ENCODE measurements at places on chromosomes 12 and 14.

- no peak for DNase-seq
These were observed 4.4 kb downstream of the ITGA7 start for GRCh38 chr12:55703288-55703687.

DNA sequence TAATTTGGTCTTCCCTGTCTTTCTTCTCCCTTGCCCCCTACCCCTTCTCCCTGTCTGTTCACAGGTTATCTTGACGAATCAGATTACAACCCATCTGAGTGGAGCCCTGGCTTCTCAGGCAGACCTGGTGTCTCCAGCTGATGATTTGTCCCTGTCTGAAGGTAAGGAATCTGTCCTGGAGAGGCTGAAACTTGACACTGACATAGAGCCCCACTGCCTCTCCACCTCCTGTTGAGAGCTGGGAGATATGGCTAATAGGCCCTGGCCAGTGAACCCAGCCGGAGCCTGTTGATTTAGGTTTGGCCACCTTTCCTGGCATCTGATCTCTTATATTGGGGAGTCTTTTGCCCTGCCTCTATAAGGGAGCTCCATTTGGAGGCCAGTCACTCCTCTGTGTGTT lies 472.2 kb downstream of the RAD51B start:
- no peak for DNase-seq

DNA sequence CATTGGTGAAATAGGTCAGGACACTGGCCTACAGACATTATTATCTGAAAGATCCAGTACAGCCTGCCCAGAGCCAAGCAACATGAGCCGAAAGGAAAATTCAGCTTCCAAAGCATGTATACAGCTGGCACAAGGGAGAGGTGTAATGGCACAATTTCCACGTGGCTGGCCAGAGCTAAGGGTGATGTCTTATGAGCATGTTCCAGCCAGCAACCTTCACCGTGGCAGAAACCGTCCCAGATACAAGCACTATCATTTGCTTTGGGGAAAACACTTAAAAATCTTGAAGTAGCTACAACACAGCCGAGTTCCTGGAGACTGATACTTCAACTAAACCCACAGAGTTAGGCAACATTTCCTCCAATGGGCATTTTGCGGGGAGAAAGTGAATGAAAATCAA lies 44.5 kb downstream of the CORO1C start:
- no peak for DNase-seq

DNA sequence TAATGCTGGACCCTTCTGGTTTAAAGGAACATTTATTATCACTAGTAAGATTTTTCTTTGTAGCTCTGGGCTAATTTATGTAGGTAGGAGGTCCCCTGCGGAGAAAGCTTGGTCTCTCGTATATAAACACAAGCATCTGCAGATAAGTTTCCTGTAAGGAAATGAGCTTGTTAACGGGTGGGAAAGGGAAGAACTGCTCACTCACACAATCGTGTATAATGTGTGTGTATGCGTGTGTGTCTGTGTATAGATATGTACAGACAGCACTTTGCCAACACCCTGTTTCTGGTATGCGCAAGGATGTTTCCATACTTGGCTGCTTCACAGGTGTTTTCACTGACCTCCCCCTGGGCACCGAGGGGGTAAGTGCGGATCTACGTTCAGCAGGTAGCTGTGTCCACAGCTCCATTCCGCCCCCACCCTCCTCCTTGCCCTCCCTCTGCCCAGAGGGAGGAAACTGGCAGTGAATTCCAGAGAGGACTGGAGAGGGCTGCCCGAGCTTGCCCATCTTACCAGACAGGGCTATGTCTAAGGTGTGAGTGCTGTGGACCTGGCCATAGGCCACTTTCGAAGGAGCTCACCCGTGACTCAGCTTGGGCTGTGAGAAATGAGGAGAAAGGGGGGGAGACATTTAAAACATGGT lies 65.2 kb downstream of the NINJ2 start:
- no peak for DNase-seq

DNA sequence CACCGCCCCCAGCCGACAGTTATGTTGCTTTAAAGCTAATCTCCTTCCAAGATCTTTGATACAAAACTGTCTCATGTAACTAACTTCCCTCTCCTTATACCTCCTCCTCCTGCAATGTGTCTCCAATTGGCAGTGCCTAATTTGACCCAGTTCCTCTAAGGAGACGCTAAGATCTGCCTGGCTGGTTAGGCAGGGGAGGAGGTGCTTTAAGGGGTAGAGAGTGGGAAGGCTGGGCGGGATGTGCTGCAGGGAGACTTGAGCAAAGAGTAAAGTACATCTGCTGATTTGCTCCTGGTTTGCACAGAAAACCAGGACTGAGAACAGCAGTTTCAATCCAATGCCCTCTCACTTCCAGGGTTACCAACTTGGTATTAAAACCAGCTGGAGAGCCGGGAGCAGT lies 7.4 kb upstream of the IKZF4 start:
- no peak for DNase-seq

DNA sequence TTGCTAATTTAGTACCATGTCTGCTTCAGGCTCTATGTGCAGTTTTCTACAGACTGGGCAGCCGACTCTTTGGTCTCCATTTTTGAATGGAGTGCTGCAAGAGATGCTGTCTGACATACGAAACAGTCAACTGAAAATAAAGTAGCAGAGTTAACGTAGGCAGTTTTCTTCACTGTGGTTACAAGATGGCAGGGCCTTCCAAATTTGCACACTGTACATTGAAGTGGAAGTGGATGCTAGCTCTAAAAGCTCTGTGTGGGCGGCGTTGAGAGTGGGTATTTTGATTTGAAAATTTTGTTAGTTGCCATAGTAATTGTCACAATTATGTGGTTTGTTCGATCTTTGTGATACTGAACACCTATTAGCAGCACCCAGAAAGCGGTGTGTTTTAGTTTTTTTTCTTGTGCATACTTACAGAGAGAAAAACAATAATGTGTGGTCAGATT lies 154.9 kb upstream of the ATP2B1 start:
- no peak for DNase-seq

- DNase-seq, result no peak
These were observed 197.1 kb upstream of the FOXN3 start for GRCh38 chr14:89614009-89614691.

DNA sequence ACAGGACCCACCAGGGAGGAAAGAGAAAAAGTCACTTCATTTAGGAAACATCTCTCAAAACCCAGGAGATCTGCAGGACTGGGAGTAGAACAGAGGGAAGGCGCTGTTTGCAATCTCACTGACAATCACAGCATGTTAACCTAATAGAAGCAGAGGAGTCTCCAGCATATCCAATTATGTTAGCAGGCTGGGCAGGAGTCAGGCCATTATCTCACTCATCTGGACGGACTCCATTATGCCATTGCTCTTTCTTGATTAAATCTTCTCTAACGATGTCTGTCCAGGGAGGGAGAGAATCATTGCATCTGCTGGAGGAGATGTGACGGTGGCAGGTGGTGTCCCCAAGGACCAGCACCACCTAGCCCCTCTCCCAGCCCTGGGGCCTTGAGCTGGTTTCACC lies 203.8 kb upstream of the SFSWAP start:
- DNase-seq, result no peak

DNA sequence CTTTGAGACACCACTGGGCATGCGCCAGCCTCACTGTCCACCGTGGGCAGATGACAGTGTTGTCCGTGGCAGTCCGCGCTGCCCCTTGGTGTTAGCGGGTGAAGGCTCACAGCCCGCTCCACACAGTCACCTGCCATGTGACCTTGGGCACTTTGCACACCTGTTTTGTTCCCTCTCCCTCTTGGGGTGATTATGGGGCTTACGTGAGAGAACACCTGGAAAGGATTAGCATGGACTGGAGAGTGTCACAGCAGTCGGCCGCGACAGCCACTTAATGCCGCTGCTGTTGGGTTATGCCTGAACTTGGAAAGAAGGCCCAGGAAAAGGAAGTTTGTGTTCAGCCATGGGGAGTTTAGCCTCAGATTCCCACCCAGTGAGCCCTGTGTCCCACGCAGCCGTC lies 94.2 kb downstream of the DDX51 start:
- peak; percentile 39 for DNase-seq

DNA sequence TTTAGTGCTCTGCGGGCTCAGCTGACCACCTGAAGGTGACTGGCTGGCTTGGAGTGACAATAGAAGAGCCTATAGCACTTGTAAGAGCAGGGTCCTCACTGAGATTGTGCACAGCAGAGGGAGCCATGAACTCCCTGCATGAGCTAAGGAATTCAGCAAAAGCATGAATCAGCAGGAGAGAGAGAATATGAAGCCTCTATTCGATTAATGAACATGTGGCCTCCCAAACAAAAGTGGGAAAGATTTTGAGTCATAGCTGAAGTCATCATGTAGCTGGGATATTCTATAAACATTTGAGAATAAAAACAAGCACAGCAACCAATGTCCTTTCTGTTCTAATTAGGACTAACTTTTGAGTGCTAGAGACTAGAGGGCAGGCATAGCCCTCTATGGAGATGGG lies 626.6 kb downstream of the DIO2 start:
- peak; percentile 9 for DNase-seq

DNA sequence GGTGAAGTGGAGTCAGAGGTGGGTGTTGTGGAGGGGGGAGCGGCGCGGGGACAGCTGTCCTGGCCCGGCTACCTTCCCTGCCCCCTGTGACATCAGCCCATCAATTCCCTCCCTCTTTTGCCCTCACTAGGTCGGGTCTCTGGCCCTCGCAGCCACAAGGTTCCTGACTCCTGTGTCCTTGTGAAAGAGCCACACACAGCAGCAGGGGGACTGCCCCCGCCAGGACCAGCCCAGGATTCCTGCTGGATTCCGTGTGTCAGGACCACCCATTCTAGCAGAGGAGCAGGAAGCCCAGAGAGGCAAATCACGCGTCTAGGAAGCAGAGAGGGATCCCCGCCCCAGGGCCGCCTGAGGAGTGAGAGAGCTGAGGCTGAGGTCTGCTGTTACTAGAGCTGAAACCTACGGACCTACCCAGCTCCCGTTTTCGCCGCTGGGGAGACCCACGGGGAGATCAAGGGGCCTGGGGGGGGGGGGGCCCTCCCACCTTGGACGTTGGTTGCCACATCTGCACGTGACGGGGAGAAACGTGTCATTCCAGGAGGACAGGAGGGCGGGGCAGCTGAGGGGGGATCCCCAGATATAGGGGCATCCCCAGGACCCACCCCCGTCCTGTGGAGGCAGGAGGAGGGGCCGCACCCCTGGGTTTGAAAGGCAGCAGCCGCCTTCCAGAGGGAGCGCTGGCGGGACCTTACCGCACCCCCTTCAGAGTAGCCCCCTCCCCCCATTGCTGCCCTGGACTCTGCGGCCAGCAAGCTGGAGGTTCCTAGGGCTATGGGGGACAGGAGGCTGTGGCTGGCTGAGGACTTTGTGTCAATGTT lies 12.5 kb upstream of the INF2 start:
- no peak for DNase-seq

DNA sequence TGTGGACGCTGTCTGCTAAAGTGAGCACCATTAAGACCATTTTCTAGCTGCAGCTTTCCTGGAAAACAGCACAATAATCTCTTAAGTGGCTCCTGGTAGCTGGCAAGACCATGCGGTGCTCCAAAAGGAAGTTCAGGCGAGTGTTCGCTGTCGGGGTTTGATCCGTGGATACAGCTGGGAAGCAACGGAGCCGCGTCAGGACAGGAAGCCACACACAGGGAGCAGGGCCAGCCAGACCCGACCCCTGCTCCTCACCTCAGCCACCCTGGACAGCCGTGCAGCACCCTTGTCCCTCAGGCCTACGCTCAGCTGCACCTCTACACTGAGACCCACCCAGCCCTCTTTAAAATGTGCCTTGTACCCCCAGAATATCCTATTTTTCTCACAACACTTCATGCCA lies 19.4 kb downstream of the ZFYVE21 start:
- peak; percentile 6 for DNase-seq

DNA sequence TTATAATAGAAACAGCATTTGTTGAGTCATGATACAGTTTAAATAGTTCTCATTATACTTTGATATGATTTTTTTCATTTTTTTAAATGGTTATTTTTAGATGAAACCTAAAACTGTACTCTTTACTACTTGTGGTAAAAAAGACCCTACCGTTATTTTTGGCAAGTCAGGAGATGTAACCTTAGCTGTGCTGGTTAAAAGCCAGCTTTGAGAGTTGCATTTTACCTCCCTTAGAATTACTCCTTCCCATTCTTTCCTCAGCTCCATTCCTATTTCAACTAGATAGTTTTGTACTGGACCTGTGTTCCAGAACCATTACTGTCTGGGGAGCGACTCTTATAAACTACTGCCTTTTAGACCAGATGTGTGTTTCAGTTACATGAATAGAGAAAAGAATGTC lies 92.0 kb downstream of the RAD51B start:
- DNase-seq, result no peak

Data from body of pancreas (tissue), 4 donors.